ENCODE measurements at places on chromosomes 2 and 18.

DNA sequence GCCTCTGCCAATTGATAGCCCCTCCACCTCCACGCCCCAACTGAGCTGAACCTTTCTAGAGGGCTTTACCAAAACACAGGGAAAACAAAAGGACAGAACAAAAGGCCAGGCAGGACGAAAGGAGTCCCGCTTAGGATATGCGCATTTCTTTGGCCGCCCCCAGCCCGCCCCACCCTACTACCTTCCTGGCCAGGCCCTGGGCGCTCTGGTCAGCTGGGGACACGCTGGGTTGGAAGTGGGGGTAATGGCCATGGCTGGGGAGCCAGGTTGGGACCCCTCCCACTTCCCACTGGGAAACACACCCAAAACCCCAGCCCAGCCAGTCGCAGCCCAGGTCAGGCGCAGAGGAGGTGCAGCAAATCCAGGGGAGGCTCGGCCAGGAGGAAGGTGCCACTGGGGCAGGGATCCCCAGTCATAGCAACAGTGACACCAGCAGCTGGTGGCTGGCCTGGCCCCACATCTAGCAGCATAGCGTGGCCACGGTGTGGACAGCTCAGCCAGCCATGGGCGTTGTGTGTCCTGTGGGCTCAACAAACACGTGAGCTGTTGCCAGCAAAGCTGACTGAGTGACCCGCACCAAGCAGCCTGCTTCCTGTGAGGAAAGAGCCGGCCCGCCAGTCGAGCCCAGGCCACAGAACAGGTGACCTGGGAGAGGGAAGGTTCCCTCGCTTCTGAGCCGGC is 24.6 kb upstream of the B3GNT7 start:
- DNase-seq, result no peak

- no peak for DNase-seq
These were observed 33.6 kb downstream of the KIDINS220 start for GRCh38 chr2:8803658-8804379.

DNA sequence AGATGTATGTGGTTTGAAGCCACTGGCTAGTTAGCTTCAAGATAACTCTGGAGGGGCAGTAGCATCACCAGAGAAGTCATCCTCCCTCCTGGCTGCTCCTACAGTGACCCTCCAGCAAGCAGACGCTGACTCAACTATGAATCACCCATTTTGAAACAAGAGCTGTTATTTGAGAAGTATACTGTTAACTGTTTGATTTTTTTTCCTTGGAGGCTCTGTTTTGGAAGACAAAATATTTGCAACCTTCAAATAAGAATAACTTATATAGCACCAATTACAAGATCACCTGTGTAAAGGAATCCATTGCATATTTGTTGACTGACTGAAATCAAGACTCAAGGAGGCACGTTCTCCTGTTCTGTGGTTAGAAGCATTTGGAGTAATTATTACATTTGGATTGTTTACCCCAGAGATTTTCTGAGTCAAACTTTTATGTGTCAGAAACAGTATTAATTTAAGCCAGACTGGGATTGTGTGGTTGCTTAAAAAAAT is 313.8 kb downstream of the MTX2 start:
- DNase-seq, result peak; percentile 6

DNA sequence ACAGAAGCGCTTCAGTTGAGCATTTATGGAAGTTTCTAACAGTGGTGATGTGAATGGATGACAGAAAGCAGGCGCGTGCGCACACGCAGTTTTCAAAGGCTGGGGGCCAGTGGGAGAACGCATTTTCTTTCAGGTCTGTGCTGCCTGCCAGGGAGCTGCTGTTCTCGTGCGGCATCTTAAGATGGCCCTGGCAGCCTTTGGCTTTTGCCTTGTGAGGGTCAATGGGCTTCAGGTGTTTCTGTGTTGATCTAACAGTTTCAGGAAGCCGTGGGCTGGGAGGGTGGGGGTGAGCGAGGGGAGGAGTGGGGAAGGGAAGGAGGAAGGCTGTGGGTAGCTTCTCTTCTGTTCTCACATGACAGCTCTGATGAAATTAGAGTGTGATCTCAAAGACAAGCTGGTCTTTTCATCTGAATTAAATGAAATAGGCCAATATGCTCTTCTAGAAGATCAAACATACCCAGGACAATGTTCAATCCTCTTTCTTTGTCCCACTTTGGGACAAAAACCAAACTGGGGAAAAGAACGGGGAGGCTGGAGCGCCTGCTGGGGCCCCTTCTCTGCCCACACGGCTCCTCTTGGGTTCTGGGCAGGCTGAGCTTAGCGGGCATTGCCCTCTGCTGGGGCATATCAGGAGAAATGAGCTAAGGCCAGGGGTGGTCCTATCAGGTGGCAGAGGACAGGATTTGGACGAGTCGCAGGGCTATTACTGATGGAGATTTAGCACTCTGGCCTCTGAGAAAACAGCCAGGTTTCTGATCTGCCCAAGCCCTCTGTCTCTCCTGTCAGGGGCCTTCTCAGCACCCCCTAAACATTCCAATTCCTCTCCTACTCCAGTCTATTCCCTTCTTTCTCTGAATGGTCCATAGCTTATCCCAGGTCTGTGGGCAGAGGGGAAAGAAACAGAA is 126.2 kb upstream of the LGALSL start:
- DNase-seq, result peak; percentile 26

DNA sequence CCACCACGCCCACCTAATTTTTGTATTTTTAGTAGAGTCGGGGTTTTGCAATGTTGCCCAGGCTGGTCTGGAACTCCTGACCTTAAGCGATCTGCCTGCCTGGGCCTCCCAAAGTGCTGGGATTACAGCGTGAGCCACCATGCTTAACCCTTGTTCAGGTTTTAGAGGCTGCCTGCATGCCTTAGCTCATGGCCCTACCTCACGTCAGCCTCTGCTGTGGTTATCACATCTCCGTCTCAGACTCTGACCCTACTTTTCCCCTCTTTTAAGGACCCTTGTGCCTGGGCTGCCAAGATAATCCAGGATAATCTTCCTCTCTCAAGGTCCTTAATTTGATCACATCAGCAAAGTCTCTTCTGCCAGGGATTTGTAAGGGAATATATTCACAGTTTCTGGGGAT is 98.2 kb upstream of the PMAIP1 start:
- no peak for DNase-seq

DNA sequence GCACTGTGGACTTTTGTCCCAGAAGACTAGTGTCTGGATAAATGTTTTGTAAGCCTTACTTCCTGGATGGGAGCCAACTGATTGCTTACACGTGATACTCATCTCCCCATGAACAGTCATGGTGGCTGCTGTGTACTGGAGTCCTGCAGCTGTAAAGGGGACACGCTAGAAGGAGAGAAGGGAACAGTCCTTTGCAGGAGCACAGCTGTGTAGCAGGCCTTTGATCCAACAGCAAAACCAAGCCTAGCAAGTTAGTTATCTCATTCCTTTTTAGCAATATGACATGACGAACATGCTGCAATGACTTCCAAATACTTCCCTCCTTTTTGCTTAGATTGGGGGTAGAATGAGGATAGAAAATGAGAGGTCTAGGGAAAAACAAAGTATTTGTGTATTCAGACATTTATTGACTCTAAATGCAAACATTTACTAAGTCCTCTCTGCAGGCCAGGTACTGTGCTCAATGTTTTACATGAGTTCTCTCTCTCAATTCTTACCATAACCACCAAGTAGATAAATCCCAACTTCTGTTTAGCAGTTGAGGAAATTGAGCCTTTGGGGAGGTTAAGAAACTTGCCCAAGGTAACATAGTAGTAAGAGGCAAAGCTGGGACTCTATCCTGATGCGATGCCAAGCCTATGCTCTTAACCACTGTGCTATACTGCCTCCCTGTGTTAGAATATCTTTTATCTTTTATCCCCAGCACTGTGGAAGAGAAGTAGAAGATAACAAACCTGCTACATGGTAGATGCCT is 55.4 kb upstream of the CD28 start:
- no peak for DNase-seq

- DNase-seq, result no peak
These were observed 548.5 kb upstream of the ID2 start for GRCh38 chr2:8133363-8133762.

DNA sequence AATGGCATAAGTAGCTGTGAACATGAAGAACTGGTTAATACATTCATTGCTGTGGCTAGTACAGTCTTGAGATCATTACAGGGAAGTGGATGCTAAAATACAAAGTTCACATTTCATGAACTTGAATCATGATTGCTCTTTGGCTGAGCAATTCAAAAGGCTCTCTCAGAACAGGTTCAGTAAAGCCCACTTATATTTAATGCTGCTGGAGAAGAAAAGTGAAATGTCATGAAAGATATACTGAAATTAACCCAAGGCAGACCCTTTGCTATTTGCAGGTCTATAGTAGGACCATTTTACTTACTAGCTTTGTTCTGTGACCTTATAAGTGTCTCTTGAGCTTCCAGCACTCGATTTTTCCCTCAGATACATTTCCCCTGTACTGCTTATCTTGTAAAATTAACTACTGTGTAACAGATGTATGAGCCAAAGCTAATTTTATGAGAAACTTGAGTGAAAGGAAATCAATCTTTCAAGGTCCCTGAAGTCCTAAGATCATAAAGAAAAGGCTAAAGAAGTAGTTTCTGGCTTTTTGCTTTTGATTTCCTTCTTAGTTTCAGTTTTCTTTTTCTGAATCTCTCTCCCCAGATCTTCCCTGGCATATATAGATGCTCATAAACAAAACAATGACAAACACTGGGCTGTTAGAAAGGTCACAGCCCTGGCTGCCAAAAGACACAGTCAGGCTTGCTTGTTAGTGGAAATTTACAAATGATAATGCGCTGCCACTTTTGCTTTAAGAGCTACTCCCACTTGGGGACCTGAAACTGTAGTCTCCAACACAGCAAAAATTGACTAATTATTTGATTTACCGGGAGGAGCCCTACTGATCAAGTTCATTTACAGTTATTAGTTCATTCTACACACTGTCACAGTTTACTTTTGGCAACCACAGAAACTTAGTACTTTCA is 132.7 kb upstream of the XPO1 start:
- DNase-seq, result no peak

- DNase-seq, result no peak
These were observed 314.5 kb upstream of the CHAC2 start for GRCh38 chr2:53452957-53453748.

DNA sequence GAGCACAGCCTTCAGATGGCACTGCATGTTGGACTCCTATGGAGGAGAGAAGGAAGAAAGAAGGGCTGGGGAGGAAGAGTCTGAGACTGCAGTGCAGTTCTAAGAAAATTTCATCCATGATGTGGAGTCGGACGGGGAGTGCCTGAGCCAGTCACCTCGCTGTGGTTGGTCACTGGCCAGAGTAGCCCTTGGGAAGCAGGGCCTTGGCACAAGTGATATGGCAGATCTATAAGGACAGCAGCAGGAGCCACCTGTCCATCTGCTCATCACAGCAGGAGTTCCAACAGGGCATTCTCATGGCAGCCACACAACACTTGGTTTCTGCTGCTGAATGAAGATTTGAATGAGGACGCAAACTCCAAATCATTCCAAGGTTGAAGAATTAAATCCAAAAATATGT is 314.8 kb downstream of the CYP26B1 start:
- DNase-seq, result no peak

DNA sequence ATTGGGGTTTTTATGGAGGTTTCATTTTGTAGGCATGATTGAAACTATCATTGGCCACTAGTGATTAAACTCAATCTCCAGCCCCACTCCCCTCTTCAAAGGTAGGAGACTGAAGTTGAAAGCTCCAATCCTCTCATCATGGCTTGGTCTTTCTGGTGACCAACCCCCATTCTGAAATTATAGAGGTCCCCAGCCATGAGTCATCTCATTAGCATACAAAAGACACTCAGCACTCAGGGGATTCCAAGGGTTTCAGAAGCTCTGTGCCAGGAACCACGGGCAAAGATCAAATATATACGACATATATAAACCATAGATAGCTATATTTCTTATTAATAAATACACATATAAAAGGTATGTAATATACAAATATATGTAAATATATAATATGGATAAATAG is 256.0 kb upstream of the POU3F3 start:
- no peak for DNase-seq

- no peak for DNase-seq
These were observed 70.2 kb upstream of the GALNT3 start for GRCh38 chr2:165864296-165864695.

- no peak for DNase-seq
These were observed 28.5 kb upstream of the TMBIM1 start for GRCh38 chr2:218320704-218321336.

GRCh38 chr18:46071653-46072375 is at the start of gene PSTPIP2:
PSTPIP2 (minus strand) TSS chr18:46072260; CDS start chr18:46072188, 72 bp downstream.
- DNase-seq, result peak; percentile 30

DNA sequence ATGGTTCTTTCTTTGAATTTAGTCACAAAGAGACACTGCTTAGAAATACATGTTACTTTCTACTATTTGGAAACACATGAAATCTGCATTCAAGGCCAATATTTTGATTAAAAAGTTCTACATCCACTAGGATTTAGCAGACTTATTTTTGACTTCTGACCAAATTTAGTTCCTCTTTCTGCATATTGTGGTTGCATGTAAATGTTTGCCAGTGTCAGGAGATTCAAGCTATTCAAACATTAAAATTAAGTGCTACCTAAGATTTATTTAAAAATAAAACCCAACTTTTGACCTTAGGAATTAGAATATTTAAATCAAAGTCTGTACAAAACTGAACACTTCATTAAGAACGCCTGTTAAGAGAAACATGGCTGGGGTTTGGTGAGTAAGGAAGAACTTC is 891.1 kb downstream of the CPS1 start:
- no peak for DNase-seq

GRCh38 chr2:65671670-65672242 is 239.4 kb upstream of the SPRED2 start:
- no peak for DNase-seq

GRCh38 chr2:73203055-73203681 is 794 bp downstream of the NOTO start:
- DNase-seq, result no peak

- no peak for DNase-seq
These were observed 34.8 kb downstream of the MYO3B start for GRCh38 chr2:170212625-170213280.

GRCh38 chr2:144890828-144891227 is 370.9 kb upstream of the ZEB2 start:
- no peak for DNase-seq

- DNase-seq, result no peak
These were observed 469.5 kb upstream of the SALL3 start for GRCh38 chr18:78510091-78510490.

DNA sequence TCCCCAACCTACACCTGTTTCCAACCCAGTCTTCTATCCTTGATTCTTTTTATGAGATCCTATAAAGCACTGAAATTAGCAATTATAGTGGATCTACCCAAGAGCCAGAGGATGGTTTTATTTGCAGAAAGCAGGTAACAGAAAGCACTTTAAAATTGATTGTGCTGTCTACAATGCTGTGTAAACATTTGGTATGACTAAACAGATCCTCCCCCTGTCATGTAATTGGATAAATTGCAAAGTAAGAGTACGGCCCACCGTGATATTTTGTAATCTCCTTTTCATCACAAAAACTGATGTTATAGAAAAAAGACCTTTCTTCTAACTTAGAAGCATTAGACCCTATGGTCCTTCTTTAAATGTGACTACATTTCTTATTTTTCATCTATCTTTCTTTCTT is 11.3 kb upstream of the PPP3R1 start:
- no peak for DNase-seq

All from NK-92 treated with Interleukin-12 subunit alpha and Interleukin-12 subunit beta, amount 100 ng/mL, for 24 hours (cell line).